Stimulated activated CD8-positive, alpha-beta memory T cell treated with anti-CD3 and anti-CD28 coated beads, Interleukin-15, amount 100 ng/mL, for 1 hour (primary cell): ENCODE measurements at places on chromosomes 7 and 10.

- DNase-seq: no peak
These were observed 64.8 kb upstream of the VWC2 start for GRCh38 chr7:49708590-49708989.

- no peak for DNase-seq
These were observed 125.0 kb downstream of the FAM53B start for GRCh38 chr10:124619195-124619594.

- no peak for DNase-seq
These were observed 13.1 kb downstream of the UNC5B start for GRCh38 chr10:71225291-71226058.

DNA sequence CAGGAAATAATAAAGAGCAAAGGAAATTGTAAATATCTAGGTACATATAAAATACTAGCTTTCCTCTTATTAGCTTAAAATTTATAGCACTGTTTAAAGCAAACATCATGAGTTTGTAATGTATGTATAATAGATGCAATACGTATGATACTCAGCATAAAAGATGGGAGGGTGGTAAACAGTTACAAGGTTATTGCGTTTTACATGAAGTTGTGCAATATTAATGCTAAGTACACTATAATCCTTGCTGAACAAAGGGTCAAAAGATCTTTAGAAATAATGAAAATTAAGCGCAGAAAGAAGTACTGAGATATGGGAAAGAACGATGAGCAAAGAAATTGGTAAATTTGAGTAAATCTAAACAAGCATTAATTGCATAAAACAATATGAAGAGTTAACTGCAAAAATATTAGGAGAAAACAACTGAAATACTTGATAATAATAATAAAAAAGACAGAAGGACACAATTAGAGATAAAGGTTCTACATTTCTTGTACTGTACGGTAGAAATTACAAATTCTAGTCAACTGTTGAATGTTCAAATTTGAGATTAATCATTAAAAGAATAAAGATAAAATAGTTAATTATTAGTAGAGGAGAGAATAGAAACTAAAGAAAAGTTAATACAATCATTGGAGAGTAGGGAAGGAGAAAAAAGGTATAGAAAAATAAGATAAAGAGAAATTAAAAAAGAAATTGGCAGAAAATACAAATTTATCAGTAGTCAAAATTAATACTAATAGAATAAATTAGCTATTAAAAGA, 17.9 kb downstream of the C10orf67 start:
- no peak for DNase-seq

DNA sequence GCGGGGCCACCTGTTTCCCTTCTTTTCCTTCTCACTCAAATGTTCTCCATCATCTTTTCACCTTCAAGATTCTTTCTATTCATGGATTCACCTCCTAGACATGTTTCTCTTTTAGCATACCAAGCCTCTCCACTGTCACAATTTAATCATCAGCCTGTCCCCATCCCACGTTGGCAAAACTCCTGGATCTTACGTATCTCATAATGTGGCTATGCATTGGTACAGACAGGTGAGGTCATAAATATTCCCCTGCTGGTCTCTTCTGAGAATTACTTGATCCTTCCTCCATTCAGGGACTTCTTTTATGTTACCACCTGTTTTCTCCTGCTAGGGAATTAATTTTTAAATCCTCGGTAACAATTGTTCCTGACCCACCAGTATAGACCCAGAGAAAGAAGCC, 262.6 kb upstream of the NEBL start:
- DNase-seq: no peak

GRCh38 chr10:107141524-107142061, 22.9 kb downstream of the SORCS1 start:
- no peak for DNase-seq
